ENCODE measurements at places on chromosomes 4 and X.

DNA sequence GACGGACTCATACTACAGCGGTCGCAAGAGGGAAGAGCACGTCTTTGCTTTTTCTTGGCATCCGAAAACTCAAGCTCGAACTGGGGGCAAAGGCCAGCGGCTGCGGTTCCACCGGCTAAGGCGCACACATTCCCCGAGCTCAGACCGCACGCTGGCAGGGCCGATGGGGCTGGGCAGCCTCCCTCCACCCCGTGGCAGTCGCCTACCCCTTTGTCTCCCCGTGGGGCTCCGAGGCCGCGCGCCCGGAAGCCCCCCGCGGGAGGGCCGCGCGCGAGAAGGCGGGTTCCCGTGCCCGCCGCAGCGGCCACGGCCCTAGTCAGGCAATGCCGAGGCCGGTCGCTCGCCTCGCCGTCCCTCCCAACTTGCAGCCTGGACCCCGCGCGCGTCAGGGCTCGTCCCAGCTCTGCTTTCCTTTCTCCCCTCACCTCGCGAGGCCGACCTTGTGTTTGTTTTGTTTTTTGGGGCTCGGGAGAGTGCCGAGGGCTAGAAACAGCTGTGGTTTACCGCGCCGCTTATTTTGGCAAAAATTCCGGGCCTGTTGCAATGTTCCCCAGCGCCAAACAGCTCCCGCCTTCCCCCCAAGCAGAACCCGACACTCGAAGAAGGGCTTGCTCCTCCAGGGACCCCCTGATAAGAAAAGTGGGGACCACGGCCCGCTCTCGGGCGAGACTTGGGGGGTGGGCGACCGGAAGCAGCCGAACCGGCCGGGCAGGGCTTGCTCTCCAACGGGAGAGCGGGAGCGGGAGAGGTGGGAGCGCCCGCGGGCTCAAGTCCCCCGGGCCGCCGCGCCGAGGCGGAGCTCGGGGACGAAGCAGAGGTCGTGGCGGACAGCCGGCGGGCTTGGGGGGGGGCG is 561 bp upstream of the N4BP2 start:
- peak; percentile 19 for DNase-seq

DNA sequence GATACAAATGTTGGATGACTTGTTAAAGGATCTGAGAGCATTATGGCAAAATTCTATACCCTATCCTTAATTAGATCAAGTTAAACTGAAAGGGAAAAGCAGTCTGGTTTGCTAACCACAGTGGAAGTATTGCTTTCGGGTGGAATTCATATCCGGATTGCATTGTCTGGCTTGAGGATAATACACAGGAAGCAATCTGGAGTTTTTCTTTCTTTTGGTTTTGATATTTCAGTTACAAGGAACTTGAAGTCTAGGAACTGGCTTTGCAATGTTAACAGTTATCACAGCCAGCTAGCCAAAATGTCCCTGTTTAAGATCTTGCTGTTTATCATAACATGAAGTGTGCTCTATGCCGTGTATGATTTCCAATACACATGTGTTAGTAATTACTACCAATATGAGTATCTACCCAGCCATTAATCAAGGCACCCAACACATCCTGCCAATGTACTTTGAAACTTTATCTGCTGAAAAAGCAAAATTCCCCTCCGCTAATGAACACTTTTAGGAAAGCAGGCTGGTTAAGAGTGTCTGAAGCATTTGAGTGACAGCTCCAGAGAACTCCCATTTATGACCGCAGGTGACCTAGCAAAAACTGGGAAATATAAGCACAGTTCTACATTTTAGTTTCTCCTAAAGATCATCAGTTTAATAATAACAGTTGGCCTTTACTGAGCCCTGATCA is 146.4 kb downstream of the PALLD start:
- no peak for DNase-seq

GRCh38 chr4:4735136-4735750 is 124.2 kb upstream of the MSX1 start:
- DNase-seq, result no peak

- DNase-seq, result no peak
Observed at GRCh38 chrX:4881277-4881676, 1167.8 kb upstream of the PRKX start.

- no peak for DNase-seq
Observed at GRCh38 chrX:136453771-136454170, 34.0 kb upstream of the BRS3 start.

All from activated T-cell treated with anti-CD3 and anti-CD28 coated beads for 4 hours (primary cell).